MCF 10A (cell line): ENCODE measurements at places on chromosomes 13 and 19. TPM values are rescaled to one million over a fixed set of nuclear protein-coding genes. Genes with fewer than 3 reads are reported as not detected.
A peak's percentile ranks its signal among the peaks of the same experiment; 100 is the strongest.

DNA sequence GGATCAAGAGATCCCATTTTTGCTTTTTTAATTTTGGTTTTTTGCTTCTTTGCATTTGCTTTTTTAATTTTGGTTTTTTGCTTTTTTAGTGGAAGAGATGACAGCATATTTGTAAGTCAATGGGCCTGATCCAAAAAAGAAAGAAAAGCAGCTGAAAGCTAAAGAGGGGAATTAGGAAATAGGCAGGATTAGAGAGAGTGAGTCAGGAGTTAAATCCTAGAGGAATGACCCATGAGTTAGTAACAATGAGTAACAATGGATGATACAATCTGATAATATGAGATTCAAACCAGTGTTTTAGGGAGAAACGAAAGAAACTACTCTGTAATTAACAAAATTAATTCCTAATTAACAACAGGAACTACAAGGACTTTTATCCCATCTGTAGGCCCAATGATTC is 111.2 kb upstream of the SGCG start:
- peak; percentile 1 for DNase-seq

DNA sequence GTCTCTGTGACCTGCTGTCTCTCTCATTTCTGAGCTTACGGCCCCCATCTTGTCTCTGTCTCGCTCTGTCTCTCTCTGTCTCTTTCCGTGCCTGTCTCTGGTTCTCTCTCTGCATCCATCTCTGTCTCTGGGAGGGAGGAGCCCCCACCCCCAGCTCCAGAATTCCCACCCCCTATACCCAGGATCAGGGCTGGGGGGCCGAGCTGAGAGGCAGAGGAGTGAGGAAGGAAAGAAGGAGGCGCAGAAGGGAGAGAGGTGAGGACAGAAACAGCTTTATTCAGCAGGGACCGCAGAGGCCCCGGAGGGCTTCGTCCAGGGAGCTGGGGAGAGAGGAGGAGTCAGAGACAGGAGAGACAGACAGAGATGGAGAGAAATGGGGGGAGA is 14.0 kb downstream of the JOSD2 start:
- DNase-seq = no peak

DNA sequence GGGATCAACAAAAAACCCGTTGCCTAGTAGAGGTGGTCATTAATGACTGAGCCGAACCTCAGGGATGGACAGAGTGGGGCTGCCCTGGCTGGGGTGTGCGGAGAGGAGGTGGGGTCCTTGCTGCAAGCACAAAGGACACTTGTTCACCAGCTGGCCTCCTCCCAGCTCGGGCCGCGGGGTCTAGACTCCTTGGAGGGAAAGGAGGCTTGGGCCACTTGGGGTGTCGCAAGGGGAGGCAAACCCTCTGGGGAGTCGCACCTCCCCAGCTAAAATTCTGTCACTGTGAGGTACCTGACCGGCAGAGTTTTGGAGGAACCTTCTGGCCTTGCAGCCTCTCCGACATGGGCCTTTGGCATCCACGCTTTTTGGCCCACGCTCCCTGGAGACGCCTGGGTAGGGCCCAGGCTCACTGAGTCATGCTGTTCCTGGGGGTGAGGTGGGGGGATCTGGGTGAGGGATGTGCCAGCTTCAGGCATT is 8.2 kb downstream of the KLHL26 start:
- DNase-seq = no peak

DNA sequence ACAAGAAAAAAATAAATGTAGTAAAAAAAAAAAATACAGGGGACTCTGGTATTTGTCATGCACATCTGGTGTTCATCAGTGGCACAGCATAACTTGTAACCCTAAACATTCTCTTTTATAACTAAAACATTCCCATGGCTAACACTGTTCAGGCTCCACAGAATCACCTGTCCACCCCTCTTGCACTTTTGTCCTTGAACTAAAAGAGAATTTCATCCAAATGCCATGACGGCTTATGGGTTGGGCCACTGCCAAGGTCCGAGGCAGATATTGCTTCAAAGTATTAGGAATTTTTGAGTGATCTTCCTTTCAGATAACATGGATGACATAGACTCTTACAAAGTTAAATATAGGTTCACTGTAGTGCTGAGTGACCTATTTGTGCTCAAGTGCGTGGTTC is 25.7 kb upstream of the SERP2 start:
- DNase-seq = no peak

DNA sequence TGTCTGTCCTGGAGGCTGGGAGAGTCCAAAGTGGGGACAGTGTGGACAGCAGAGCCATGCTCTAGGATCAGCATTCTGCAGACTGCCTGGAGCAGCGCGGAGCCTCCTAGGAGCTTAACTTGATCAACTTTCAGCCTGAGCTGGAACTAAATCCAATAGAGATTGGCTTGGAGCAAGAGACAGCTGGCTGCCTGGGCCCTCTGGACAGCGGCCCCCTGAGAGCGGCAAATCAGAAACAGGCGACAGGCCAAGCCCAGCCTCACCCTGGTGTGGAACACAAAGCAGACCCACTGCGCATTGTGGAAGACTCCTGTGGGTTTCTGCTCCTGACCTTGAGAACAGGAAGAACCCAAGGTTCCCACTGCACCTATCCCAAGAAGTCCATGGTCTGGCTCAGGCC is 462.2 kb downstream of the TSHZ3 start:
- DNase-seq = no peak

- DNase-seq = no peak
These were observed 1.9 kb downstream of the GNG14 start for GRCh38 chr19:12689581-12690216.

DNA sequence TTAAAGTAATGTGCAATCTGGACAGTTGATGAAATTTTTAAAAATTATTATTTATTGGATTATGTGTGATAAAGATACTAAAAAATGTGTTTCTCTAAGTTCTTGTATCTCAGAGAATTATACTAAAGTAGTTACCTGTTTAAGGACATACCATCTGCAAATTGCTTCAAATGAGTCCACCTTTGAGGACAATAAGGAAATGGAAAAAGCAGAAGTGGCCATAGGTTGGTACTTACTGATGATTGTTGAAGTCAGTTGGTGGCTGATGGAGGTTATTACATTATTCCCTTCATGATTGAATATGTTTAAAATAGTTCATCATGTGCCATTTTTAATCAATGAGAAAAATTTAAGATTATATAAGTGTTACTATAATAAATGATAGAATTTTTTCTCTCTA is 367.0 kb downstream of the MYO16 start:
- DNase-seq = no peak

DNA sequence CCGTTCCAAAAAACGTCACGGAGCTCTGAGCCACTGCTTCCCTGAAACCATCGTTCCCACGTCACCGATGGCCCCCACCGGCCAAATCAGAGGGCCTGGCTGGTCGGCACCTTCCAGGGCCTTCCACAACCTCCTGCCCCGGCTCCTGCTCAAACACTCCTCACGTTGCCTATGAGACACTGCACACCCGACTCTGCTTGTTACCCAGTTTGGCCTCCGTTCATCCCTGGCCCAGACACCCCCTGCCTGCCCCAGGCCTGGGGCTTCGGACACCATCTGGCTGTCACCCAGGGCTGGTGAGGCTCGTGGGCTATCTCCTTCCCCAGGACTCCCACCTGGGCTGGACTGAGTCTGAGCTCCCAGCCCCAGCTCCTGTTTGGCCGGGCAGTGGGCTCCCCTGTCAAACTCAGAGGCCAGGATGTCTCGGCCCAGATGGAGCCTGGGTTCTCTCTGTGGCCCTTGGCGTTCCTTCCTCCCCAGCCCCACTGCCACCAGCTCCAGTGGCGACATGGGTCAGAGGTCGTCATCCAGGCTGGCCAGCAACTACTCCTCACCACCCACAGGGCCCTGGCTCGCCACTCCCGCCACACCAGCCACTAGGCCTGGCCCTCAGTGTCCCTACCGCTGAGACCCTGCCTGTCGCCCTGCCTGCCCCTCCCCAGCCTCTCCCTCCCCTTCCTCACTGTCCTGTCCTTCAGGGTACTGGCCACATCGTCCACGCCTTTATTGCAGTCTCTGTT is 17.7 kb downstream of the CERS1 start:
- DNase-seq = no peak

DNA sequence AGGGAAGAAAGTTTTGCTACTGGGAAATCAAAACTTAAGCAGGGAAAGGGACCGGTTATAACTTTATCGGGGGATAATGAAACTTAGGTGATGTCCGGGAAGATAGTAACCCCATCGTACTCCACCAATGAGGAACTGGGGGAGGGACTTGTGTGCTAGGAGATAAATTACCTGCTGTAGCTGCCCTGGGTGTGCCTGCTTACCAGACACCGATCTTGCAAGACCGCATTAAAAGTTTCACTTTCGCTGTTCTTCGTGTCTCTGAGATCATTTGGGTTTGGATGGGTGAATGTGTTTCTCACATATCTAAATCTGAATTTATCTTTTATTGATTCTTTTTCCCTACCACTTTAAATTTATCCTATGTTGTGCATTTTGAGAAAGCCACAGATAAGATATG is 381.4 kb downstream of the SLITRK6 start:
- DNase-seq = no peak

GRCh38 chr13:48624858-48625257 is 28.9 kb upstream of the CYSLTR2 start:
- DNase-seq = peak; percentile 30

GRCh38 chr19:364496-365287 is 20.1 kb upstream of the MIER2 start:
- no peak for DNase-seq

DNA sequence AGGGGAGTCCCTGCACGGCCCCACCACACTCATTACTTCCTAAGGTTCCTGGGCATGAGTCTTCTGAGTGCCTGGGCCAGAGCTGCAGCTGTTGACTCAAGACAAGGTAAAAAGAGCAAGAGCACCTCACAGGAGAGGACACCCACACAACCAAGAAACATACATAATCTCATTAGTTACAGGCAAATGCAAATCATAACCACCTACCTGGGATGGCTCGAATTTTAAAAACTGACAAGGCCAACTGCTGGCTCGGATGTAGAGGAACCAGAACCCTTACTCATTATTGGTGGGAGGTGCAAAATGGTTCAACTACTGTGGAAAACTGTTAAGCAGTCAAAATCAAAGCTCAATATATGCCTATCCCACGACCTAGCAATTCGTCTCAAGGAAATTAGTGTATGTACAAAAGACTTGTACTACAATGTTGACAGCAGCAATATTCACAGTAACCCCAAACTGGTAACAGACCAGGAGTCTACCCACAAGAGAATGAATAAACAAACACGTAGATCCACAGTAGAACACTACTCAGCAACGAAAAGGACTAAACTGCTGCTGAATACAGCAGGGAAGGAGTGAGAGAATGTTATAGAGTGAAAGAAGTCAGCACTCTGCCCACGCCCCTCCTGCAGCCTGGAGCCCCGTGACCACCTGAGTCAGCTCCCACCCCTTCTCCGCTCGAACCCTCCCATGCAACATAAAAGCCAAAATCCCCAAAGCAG is 15.8 kb downstream of the AKT2 start:
- DNase-seq = no peak

DNA sequence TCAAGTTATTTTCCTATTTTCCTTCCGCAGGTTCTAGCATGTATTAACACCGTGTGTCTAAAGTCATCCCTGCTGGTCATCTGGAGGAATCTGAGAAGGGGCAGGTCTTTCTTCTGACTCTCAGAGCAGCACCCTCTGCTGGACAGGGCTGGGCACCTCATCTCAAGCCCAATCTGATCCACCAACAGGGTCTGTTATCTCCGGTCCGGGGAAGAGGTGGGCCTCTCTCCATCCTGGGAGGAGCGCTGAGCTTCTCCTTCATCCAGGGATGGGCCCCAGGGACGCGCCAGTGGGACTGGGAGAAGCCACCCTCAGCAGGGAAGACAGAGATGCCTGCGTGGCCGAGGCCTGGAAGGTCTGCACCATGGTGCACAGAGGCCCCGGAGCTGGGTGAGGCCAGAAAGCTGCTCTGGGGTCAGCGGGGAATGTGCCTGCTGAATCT is 26.0 kb upstream of the ZNF331 start:
- peak; percentile 17 for DNase-seq

- DNase-seq = peak; percentile 87
These were observed 1.2 kb upstream of the EEF2 start for GRCh38 chr19:3986260-3987041.

GRCh38 chr13:51996641-51997040 is 14.6 kb downstream of the ATP7B start:
- DNase-seq = no peak

DNA sequence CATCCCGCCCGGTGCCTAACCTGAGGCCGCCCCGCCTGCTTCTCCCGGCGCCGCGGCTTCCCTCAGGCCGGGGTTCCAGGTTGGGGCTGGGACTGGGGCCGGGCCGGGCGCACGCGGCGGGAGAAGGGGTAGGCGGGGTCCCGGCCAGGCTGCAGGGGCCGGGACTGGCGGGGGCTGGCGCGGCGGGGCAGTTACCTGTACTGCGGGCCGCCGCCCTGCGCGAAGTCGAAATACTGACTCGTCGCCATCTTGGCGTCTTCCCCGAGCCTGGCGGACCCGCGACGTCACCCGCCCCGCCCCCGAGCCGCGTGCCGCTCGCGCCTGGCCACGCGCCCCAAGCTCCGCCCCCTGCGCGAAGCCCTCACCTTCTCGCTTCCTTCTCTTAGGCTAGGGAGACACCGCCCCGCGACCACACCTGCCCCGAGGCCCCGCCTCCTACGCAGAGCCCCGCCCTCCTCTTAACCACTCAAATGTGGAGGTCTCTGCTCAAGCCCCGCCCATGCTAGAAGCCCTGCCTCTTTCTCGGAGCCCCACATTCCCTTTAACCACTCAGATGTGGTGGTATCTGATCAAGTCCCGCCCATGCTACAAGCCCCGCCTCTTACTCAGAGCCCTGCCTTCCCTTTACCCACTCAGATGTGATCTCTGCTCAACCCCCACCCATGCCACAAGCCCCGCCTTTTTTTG is at the start of gene ZFR2:
Gene ZFR2 (minus strand): TSS at position 269 of the 687 bp plus-strand sequence. CDS start 21 bp downstream, at position 248.
- DNase-seq = no peak

DNA sequence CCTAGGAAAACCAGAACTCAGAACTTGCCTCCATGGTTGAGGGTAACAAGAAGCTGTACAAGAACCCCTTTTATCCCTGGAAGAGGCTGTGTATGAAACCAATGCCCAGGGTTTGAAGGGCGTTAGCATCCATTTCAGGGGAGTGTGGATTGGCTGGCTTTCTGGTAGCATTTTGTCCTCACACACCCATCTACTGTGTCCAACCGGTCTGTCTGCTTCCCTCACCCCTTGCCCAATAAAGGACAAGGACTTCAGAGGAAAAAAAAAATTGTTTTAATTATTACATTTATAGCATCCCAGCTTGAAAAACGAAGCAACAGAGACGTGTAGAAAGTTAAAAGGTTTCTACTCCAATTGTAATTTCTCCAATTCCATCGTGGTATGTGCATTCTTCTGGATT is 2.7 kb upstream of the CYP4F8 start:
- DNase-seq = no peak

- DNase-seq = no peak
These were observed 131.4 kb downstream of the TNFRSF19 start for GRCh38 chr13:23701636-23702035.

GGN gene
- 0.27 and 1.4 TPM in 2 replicates for total RNA-seq

ADAMTS10 gene
- total RNA-seq = not detected in 2 replicates

TRPM4 gene
- 21.2 and 21.4 TPM in 2 replicates for total RNA-seq

CKM gene
- not detected in 2 replicates for total RNA-seq

CLEC17A gene
- total RNA-seq = not detected in 2 replicates

TBXA2R gene
- not detected in 2 replicates for total RNA-seq

KLK10 gene
- not detected in 2 replicates for total RNA-seq

SPC24 gene
- total RNA-seq = 8.6 and 16.4 TPM in 2 replicates
